Stimulated activated CD4-positive, alpha-beta T cell treated with anti-CD3 and anti-CD28 coated beads, Interleukin-1b, Interleukin-23, amount 100 ng/mL, for 1 hour (primary cell): ENCODE measurements at places on chromosomes 3 and 15.

DNA sequence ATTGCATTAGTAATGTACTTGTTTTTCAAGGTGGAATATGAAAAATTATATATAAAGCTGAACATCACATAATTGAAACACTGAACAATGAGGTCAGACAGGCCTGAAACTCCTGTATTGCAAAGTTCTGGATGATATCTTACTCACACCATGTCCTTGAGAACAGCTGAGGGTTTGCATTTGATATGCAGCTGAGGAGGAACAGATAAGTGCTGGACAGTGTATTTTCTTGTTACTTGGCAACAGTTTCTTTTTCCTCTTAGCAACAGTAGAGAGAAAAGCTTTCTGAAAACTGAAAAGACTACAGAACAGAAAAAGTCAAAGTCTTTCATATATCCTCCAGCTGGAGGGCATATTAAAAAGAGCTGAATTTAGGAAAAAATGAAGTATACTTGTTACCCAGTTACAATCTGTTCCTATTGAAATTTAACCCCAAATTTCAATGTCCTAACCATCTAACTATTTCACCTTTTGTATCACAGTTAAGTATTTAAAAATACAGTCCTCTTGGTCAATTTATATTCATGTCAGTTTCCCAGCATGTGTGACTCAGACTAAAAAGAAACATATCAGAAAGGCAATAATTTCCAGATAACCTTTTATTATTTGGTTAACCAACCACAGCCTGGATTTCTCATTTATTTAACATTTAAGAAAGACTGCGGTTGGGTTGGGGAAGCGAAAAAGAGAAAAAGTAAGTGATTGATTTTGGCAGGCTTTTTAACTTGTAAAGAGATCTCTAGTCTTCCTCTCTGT is 733.0 kb upstream of the DPPA4 start:
- DNase-seq = no peak

GRCh38 chr3:16474216-16474615 is 39.3 kb downstream of the RFTN1 start:
- no peak for DNase-seq

- no peak for DNase-seq
Measured at GRCh38 chr3:182816181-182816580, 22.9 kb downstream of the ATP11B start.

DNA sequence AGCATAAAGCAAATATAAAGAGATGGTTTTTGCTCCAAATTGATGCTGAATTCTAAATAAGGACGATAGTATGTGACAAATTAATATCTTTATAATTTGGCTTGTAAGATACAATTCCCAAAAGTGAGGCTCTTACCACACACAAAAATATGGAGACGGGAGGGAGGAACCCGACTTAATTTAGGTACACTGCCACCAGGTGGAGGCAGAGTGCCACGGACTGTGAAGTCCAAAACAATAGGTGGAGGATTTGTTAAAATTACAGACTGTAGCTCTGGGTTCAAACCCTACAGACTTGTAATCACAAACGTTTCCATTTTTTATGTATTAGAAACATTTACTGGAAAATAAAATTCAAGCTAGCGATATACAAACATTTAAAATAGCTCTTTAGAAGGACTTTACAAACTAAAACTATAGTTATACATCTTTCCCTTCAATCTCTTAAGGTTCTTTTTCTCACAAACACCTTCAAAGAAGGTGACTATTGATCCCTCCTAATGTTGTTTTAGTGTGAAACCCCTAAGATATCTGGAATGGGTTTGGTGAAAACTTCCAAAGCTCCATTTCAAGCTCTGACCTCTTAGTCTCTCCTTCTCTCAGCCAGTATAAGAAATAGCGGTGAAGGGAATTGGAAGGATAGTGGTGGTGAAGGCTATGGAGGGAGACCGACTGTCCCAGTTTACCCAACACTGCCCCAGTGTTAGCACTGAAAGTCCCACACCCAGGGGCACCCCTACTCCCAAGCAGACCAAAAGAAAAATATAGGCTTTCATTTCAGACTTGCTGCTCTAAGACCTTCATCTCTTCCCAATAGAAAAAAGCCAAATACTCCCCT is 89.7 kb downstream of the AQP9 start:
- peak; percentile 55 for DNase-seq

- DNase-seq = no peak
Measured at GRCh38 chr3:52041118-52041731, 15.1 kb downstream of the DUSP7 start.

GRCh38 chr3:29312960-29313452 is 32.1 kb downstream of the RBMS3 start:
- no peak for DNase-seq

GRCh38 chr3:145902166-145902565 is 258.8 kb downstream of the PLOD2 start:
- DNase-seq = no peak

DNA sequence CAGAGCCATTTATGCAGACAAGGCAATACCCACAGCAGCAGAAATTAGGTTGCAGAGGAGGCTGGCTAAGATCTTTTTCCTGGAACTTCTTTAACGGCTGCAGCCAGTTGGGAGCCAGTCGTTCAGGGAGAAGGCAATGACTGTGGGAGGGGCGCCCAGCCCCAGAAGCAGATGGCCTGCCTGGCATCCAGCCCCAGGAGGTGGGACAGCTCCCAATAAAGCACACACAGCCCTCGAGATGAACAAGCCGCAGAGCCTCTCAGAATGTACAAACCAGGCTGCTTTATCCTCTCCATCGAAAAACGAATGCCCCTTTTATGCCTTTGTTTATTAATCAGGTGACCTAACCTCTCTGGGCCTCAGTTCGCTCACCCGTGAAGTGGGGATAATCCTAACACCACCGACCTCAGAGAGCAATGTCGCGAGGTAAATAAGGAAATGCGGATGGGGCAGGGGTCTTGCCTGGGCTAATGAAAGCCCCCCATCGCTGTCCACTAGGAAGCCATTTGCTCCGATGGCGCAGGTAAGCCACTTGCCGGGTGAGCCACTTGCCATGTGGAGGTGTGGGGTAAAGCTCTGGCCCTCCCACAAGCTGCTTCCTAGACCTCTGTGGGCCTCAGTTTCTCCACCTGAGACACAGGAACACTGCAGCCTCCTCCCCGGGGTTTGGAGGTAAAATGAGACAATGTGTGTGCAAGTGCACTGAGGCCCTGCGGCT is 35.8 kb downstream of the MGLL start:
- no peak for DNase-seq

DNA sequence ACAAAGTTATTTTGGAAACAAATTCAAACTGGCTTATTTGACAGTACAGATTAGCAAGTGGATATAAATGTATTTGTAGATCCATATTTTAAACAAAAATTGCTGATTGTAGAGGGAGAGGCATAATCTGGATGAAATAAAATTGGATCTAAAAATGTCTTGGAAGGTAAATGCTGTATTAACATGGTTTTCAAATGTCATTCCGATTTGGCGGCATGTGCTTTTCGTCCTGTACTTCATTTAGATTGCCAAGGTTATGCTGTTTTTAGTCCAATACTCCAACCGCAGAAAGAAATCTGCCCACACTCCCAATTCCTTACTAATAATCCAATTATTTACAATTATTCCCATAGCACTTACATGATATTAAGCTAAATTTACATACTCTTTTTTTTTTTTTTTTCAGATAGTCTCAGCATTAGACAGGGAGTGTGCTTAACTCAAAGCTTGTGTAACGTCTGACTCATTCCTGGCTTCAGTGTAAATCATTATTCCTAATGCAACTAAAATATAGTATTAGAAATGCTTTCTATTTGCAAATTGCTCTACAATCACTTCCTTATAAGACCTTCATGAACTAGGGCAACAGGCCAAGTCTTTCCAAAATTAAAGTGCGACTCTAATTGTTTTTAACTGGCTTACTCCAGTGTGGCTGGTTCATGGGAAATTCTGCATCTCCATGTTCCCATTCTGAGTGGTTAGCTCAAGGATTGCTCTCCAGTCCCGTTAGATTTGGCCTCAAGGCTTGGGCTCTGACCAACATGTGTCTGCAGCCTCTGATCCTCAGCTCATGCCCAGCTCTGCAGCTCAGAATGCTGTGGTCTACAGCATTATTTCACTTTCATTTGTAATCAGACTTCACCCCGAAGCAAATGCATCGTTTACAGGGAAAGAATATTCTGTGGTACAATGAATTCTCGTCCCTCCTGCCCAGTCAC is 103.9 kb downstream of the FBN1 start:
- no peak for DNase-seq

- no peak for DNase-seq
Measured at GRCh38 chr3:177201700-177202397, 4.6 kb upstream of the TBL1XR1 start.

DNA sequence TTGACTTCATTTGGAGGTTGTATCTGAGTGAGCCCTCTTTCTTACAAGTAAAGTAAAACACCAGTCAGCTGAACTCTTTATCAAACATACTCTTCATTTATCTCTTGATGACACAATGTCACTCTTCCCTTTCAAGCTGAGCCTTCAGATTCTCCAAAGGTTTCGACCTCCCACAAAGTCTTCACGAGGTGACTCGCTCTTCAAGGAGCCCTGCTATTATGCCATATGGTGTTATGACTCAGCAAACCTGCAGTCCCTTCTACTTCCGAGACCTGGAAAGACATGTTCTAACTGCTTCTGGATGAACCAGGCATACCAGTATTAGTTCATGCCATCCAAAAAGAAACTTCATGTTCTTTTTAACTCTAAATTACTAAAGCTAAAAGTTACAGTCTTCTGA is 23.1 kb downstream of the AADAC start:
- no peak for DNase-seq

DNA sequence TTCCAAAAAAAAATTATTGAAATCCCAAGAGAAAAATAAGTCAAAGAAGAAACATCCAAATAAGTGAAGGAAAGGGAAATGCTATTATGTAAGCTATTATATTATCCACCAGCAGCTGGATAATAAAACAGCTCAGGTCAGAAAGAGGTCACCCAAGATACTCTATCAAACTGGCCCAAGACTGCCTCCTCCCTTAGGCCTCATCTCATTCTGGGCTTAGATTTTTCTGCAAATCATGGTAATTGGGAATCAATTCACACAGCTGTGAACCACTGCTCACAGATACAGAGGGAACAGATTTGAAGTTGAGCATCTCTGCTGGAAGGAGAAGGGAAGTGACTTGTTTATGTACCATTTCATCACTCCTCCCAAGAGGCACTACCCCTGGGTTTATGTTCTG is 294.6 kb upstream of the DPPA4 start:
- DNase-seq = no peak

- DNase-seq = no peak
Measured at GRCh38 chr3:127413871-127414270, 126.0 kb upstream of the PRR20G start.

DNA sequence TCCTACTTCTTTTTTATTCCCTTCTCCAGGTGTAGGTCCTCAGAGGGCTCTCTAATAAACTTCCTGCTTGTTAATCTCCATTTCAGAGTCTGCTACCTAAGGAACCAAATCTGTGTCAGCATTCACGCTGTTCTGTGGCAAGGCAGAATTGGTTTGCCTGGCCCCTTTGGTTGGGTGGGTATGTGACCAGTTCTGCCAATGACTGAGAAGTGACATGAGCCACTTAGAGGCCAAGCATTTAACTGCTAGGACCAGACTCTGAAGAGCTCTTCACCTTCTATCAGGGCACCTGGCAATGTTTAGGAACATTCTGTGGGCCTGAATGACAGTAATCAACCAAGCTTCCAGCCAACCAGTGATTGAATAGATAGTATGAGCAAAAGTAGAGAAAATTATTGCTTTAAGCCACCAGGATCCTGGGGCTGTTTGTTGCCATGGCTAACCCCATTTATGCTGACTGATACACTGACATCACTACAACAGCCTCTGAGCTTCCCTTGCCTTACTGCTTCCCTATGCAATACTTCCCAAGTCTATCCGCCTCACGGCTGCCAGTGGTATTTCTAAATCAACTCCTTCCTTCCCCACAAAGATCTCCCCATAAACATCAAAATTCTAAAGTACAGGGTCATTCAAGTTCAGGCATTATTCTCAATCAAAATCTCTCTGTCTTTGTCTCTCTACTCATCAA is 7.6 kb downstream of the FRMD4B start:
- no peak for DNase-seq

- DNase-seq = no peak
Measured at GRCh38 chr3:183827809-183828537, 2.6 kb upstream of the MAP6D1 start.

- DNase-seq = no peak
Measured at GRCh38 chr3:107938143-107938542, 152.7 kb downstream of the CD47 start.
